ENCODE measurements at places on chromosomes 5 and 9.

DNA sequence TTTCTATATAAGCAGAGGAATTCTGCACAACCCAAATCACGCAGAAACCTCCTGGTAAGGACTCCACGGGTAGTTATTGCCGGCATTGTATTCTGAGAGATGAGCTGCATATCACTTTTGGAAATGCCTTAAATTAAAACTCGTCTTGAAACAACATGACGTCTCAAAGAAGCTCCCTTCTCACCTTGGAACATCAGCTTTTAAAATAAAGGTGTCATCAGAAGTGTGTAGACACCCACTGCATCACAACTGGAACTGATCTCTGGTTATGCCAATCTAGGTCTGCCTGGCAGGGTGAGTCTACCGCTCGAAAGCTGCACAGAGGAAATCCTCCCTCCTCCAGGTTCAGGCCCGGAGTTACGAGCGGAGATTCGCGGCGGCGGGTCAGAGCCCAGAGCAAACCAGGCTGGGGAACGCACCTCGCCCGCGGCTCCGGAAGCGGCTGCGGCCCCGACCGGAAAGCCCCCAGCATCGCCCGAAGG lies 974 bp upstream of the SLC12A2 start:
- no peak for DNase-seq

- no peak for DNase-seq
Observed at GRCh38 chr5:78547731-78548615, 100.6 kb downstream of the LHFPL2 start.

DNA sequence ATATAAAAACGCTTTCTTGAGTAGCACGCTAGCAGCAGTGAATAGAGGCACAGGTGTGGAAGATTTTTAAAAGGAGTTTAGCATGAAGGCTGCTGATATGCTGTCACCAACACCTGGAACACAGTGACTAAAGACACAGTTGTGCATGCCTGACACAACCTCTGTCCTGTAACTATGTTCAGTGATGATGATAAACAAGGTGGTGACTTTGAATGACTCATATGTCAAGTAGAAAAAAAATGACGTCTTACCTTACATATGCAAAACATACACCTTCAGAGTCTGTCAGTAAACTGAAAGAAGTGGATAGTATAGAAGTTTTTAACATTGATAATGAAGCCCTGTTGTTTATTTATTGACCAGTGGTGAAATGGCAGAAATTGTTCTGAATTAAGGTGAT lies 66.2 kb upstream of the ADCY2 start:
- DNase-seq, result no peak

- no peak for DNase-seq
Observed at GRCh38 chr5:151037561-151038411, 17.4 kb downstream of the GPX3 start.

DNA sequence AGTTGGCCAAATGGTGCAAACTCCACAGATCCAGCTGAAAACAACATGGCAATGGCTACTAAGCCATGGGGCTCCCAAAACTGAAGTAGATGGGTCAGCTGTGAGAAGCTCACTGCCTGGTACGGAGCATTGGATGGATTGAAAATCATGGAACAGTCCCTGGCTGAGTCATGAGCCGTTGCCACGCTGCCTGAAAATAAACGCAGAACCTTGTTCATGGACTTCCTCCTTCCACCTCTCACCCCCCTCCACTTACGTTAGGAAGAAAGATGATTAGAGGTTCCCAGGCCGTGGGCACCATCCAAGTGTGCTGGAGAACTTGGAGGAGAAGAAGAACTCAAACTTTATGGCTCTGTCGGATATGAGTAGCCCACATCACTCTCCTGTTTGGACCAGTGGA lies 6.8 kb upstream of the DIPK1B start:
- peak; percentile 28 for DNase-seq

All from CD4-positive, alpha-beta T cell treated with Interferon gamma for 1 hour (primary cell).